ENCODE measurements at places on chromosomes 16 and 17.

- no peak for DNase-seq
Observed at GRCh38 chr16:12017558-12017957, 41.0 kb downstream of the SNX29 start.

DNA sequence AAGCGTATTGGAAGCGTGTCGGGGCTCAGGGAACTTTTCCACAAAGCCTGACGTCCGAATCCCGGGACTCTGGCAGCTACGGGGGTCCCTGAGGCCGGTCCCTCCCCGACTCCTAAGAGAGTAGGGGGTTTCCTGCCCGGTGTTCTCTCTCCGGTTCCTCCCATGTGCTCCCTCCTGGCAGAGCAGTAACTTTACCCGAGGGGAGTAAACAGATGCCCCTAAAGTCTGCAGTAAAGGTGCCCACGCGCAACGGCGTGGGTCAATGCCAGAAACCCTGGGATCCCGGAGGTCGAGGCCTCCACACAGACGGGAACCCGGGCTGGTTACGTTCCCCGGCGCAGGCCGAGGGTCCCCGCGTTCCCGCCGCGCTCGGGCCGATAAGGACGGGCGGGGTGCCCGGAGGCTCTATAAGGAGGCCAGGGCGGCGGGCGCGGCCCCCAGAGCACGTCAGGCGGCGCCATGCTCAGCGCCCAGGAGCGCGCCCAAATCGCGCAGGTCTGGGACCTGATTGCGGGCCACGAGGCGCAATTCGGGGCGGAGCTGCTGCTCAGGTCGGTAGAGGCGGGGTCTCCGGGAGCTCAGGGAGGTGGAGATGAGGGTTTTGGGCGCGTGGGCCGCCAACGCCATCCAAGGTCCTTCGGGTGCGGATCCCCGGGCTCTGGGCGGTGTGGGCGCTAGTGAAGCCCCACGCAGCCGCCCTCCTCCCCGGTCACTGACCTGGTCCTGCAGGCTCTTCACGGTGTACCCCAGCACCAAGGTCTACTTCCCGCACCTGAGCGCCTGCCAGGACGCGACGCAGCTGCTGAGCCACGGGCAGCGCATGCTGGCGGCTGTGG, at the start of gene HBM:
Gene HBM, plus strand, starts transcription at position 440 of the 836 bp plus-strand sequence. Its CDS starts 20 bp downstream, at position 460.
- DNase-seq = no peak

DNA sequence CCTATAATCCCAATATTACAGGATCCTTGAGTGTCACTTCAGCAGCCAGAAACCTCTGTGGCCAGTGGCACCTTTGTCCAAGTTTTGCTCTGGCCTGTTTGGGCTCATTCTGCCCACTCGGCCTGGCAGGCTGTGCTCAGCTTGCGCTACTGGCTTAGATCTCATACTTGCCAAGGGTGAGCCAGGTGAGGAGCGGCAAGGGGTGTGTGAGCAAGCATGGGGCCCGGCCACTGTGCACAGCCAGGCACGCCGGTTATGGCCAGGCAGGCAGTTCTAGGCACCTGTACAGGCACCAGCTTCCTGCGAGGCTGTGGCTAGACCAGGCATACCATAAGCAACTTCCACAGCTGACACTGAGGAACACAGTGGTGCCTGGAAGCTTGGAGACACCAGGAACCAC, 16.9 kb upstream of the USP22 start:
- DNase-seq = no peak

DNA sequence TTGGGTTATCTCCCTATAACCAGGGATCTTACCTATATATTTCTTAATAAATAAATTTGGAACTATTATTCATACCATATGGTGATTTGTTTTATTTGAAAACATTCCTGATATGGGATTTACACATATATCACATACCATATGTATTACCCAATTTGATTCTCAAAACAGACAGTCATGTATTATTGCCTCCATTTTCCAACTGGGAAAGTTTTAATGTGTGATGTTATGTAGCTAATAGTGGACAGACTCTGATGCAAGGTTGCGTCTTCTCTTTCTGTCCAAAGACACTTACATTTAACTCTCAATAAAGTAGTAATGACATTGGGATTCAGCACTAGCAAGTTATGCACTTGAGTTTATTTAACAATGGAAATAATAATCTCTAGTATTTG, 1.1 kb downstream of the KRTAP9-9 start:
- no peak for DNase-seq

DNA sequence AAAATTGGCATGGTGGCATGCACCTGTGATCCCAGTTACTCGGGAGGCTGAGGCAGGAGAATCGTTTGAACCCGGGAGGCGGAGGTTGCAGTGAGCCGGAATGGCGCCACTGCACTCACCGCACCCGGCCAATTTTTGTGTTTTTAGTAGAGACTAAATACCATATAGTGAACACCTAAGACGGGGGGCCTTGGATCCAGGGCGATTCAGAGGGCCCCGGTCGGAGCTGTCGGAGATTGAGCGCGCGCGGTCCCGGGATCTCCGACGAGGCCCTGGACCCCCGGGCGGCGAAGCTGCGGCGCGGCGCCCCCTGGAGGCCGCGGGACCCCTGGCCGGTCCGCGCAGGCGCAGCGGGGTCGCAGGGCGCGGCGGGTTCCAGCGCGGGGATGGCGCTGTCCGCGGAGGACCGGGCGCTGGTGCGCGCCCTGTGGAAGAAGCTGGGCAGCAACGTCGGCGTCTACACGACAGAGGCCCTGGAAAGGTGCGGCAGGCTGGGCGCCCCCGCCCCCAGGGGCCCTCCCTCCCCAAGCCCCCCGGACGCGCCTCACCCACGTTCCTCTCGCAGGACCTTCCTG, at the start of gene HBQ1:
Gene HBQ1, plus strand, starts transcription at position 359 of the 575 bp plus-strand sequence. Its CDS starts 28 bp downstream, at position 387.
- DNase-seq = no peak

- no peak for DNase-seq
Observed at GRCh38 chr17:82013341-82013740, 9.3 kb downstream of the CENPX start.

- DNase-seq = peak; percentile 79
Observed at GRCh38 chr16:1300664-1301476, 8.6 kb upstream of the UBE2I start.

GRCh38 chr16:4692460-4693295, 684 bp upstream of the NUDT16L1 start:
- no peak for DNase-seq

DNA sequence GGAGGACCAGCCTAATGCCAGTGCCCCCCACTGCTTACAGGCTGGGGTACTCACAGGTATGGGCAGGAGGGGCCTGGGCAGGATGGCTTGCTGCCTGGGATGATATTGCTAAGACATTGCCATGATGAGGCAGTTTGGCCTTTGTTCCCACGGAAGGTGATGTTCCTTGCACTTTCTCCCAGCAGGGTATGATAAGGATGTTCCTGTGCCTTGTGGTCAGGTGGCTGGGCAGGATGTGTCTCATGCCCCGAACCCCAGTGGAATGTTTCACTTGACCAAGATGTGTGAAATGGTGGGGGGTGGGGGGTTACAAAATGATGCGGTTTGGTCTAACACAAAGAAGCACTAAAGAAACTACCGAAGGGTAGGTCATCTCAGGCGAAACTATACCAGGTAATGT, 337.8 kb upstream of the ZFHX3 start:
- no peak for DNase-seq

DNA sequence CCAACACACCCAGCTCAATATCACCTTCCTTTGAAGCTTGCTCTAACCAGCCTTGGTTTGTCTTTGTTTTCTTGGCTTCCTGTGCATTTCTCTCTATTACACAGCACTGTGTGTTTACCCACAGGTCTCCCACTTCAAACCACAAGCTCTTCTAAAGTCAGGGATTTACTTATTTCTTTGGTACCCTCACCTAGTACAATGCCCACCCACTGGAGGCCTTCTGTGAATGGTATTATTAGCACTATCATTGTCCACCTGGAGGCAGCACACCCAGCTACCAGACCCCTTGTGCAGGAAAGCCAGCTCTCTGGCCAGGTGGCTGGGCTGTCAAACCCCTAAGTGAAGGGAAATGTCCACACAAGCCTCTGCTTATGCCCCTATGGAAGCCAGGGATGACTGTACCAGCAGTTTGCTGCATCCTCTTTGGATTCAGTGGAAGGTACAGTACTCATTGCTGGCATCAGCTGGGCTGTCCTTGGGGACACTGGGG, 9.4 kb upstream of the TOP2A start:
- no peak for DNase-seq

GRCh38 chr17:20028443-20028842, 19.3 kb downstream of the SPECC1 start:
- DNase-seq = no peak

Data from activated naive CD4-positive, alpha-beta T cell treated with anti-CD3 and anti-CD28 coated beads, Interleukin-2, amount 50 U/mL, for 72 hours (primary cell).